IPS DF 19.7 (cell line): ENCODE measurements at places on chromosomes 16 and 17.
A peak's percentile ranks its signal among the peaks of the same experiment; 100 is the strongest.

DNA sequence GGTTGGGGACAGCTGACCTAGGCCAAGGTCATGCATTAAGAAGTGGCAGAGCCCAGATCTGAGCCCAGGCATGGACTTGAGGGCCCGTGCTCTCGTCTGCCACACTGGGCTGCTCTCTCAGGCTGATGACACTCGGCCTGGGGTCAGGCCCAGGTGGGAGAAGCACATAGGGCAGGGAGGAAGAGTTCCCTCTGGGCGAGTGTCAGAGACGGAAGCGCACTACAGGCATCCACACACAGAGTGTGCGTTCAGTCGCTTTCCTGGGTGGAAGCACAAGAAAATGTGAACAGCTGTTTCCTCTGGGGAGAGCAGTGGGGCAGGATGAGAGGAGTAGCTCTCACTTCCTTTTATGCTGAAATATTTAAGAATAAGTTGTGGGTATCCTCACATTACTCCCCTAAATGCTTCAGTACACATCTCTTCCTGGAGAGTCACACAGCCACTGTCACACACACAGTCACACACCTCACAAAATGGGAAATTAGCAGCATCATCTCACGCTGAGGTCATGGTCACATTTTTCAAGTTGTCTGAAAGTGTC is 59.7 kb downstream of the B9D1 start:
- no peak for DNase-seq

- no peak for DNase-seq
Observed at GRCh38 chr17:17754719-17755686, 73.7 kb downstream of the RAI1 start.

GRCh38 chr17:2786176-2786881 is 9.9 kb upstream of the RAP1GAP2 start:
- peak; percentile 75 for DNase-seq

DNA sequence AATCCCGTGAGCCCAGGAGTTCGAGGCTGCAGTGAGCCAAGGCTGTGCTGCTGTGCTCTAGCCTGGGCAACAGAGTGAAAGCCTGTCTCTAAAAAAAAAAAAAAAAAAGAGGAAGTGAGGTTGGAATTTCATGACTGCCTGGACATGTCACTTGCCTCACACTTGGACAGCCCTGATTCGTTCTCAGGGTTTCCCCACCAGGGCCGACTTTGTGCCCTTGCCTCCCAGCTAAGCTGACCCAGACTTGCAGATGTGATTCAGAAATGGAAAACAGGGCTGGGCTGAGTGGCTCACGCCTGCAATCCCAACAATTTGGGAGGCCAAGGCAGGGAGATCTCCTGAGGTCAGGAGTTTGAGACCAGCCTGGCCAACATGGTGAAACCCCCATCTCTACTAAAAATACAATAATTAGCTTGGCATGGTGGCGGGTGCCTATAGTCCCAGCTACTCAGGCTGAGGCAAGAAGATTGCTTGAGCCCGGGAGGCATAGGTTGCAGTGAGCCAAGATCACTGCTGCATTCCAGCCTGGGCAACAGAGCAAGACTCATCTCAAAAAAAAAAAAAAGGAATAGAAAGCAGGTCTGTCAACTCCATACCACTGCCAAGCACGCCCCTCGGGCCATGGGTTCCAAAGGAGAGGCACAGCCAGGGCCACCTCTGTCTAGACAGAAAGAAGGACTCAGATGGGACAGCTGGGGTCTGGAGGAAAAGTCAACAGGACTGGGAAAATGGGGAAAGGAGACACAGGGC is 46.9 kb downstream of the SOCS1 start:
- DNase-seq, result no peak

DNA sequence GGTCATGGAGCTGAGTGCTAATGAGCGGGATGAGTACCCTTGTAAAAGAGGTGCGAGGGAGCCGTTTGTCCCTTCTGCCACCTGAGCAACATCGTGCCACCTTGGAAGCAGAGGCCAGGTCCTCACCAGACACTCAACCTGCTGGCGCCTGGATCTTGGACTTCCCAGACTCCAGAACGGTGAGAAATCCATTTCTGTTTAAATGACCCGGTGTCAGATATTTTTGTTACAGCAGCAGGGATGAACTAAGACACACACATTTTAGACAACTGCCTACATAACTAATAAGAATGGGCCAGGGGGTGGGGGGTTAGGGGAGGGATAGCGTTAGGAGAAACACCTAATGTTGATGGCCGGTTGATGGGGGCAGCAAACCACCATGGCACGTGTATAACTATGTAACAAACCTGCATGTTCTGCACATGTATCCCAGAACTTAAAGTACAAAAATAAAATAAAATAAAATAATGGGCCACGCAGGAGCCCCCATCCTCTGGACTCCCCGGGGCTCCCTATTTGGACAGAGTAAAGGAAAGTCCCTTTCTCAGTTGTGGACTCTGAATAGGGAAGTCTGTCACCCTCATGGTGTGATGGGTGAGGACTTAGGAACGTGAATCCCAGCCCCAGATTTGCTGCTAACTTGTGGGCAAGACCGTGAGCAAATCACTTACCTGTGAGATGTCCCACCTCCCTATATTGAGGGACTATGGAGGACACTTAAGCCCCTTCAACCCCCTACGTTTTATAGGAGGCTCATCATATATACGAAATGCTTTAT is 60.6 kb upstream of the DNAH17 start:
- no peak for DNase-seq

DNA sequence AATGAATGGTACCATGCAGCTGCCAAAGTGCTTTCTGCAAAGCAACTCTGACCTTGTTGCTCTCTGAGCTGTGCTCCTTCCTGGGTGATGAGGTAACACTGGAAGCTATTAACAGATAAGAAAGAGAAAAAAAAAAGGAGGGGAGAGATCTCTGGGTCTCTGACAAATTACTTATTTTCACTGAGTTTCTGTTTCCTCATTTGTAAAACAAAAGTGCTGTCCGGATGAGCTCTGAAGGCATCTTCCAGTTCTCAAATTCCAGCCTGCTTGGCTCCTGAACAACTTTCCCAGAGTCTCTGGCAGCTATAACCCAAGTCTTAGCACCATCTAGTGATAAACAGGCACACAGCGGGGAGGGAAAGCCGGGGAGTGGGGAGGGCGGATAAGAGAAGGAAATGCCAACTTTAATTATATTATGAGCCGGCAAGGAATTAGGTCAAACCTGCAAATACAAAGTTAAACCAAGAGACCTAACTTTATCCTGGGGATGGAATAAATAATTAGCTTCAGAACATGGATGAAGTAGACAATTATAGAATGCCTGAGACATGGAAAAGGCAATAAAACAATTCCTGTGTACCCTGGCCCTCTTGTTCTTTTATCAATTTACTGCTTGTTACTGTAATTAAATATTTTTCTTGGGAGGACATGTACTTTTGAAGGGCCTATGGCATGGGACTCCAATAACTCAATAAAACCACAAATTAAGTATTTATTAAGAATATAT is 61.3 kb upstream of the KIFC3 start:
- DNase-seq, result peak; percentile 85

- no peak for DNase-seq
Observed at GRCh38 chr16:12896562-12896961, 4.8 kb upstream of the SHISA9 start.

- DNase-seq, result no peak
Observed at GRCh38 chr16:585351-585750, 4.5 kb upstream of the RAB40C start.

DNA sequence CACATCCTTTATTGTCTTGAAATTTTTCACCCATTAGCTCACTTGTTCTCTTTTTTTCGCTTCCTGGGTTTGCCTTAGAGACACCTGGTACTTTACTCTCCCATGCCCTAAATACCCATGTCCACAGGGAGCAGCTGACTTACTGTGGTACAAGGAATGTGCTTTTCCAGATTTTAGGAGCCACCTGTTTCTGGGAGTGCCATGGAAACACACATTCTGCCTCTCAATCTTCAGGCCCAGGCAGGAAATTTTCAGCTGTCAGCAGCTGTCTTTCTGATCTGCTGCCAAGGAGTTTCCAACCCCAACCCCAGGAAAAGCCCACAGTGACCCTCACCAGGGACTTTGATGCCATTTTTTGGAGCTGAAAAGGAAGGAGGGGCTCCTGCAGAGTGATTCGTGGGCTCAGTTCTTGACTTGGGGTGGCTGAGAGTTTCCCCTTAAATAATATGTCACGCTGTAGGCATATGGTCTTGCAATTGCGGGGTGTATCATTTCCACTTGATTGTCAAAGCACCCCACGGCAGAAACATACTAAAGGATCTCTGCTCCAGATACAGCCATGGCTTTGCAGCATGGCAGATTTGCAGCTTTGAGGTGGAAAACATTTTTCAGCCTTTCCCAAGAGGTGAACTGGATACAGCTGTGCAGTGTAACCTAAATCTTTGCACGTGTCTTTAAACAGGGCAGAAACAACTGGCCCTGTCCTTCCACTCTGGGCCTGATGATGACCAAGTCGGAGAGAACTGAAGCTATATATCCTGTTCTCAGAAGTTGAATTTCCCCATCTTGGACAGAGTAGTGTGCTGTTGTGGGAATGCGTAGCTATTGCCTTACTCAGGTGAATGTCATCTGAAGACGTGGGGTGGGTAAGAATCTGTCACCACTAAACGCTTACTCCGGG is 19.2 kb downstream of the RBFOX1 start:
- DNase-seq, result no peak

DNA sequence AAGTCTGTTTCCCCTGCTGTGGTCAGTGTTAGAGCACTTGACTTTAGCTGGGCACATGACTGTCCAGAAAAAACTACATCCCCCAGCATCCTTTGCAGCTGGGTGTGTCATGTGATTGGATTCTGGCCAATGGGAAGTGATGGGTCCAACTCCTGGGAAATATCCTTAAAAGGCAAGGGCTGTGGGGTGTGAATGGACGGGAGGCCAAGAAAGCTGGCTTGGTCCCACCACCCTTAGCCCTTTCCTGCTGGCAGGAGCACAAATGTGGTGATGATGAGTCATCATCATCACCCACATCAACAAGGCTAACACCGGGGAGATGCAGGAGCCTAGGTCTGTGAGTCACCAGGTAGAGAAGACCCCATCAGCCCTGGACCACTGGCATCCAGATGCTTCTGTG is 341.7 kb downstream of the C16orf95 start:
- DNase-seq, result peak; percentile 80

DNA sequence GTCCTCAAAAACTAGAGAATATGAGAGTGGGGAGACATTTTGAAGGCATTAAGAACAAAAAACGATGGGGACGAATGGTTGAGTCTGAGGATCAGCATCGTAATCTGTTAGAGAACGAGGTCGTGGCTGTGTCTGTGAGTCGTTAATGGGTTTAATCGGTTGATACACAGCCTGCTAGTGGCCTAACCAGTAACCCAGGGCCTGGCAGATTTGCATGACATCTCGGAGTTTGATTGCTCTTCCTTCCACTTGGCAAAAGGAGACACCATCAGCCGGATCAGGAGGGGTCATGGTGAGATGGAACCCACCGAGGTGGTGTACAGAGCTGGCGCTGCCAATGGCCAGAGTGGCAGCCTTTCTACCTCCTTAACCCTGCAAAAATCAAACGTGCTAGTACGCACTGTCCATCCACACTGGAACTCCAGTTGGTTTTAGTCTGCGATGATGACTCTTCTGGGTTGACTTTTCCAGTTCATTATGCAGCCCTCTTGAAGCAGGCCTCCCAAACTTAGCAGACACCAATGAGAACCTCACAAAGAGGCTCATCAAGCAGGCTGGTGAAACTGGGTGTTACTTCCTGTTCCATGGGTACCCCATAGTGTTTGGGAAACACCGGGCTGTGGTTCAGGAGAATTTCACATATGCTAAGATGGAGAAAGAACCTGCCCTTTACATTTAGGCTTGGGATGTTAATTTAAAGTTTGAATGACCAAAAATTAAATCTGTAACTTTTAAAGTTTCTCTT is 4.1 kb downstream of the HS3ST3B1 start:
- no peak for DNase-seq

- no peak for DNase-seq
Observed at GRCh38 chr16:48999508-48999907, 282.1 kb downstream of the CBLN1 start.

- no peak for DNase-seq
Observed at GRCh38 chr16:65909310-65910050, 457.0 kb upstream of the CDH5 start.

GRCh38 chr16:84501077-84501735 is 3.3 kb downstream of the MEAK7 start:
- DNase-seq, result no peak

GRCh38 chr16:25140459-25140858 is 28.9 kb downstream of the LCMT1 start:
- no peak for DNase-seq

- DNase-seq, result peak; percentile 80
Observed at GRCh38 chr17:31094600-31095235, at the start of gene NF1. Gene NF1 (plus strand): TSS chr17:31094977. CDS start chr17:31095310, 333 bp downstream.

- no peak for DNase-seq
Observed at GRCh38 chr16:27743963-27744362, 194.0 kb downstream of the KATNIP start.

DNA sequence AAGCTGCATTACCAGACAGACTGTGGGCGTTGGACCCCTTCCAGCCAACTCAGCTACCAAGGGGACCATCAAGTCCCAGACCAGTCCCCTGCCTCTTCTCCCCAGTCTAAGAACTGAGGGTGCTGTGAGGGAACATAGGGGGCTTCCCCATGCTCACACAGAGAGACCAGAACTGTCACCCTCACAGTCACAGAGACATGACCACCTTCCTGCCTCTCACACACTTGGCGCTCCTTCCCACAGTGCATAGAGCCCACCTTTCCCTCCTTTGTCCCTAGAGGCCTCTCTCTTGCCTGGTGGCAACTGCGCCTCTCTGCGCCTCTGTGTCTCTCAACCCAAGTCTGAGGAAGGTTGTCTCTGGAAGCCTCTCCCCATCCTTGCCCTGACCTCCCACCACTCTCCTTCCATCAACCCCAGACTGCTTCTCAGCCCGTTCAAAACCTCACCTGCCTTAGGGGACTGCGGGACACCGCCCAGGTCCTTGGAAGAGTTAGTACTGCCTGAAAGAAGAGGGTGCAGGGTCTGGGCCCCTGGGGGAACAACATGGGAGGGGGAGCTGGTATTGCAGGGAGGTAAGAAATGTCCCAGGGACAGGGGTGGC is 6.1 kb upstream of the LHX1 start:
- DNase-seq, result no peak

DNA sequence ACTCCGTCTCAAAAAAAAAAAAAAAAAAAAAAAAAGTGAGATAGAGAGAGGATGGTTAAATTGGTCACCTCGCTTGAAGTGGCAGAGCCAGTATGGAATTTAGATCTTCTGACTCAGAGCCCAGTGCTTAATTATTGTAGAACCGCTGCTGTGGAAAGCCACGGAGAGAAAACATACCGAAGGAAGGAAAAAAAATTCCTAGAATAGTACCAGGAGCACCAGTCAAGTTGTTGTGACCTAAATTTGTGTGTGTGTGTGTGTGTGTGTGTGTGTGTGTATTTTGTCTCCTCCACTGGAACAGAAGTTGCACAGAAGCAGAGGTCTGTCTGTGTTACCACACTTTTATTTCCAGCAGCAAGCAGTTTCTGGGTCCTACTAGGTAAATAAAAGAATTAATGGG is 10.6 kb upstream of the NUP85 start:
- no peak for DNase-seq

DNA sequence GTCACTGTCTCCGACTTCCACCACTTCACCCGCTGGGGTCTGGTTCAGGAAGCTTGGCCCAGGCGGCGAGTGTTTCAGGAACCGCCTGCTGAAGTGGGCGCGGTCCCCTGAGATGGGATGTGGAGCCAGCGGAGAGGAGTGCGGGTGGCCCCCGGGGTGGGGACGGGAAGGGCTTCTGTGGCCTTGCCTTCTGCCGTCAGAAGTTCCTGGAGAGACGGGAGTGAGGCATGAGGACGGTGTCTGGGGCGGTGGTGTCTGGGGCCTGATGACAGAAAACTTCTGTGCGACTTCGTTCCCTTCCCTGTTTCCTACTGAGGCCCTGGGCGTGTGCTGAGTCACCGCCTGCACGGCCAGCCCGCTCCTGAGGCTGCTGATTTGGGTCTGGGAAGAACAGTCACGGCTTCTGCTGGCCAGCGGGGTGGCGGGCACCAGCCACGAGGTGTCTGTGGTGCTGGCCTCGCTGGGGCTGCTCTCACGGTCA is 12.3 kb upstream of the NLRC3 start:
- no peak for DNase-seq
